ENCODE measurements at places on chromosomes 4 and X.

GRCh38 chrX:134694333-134695322 lies 36.4 kb upstream of the PLAC1 start:
- DNase-seq = no peak

DNA sequence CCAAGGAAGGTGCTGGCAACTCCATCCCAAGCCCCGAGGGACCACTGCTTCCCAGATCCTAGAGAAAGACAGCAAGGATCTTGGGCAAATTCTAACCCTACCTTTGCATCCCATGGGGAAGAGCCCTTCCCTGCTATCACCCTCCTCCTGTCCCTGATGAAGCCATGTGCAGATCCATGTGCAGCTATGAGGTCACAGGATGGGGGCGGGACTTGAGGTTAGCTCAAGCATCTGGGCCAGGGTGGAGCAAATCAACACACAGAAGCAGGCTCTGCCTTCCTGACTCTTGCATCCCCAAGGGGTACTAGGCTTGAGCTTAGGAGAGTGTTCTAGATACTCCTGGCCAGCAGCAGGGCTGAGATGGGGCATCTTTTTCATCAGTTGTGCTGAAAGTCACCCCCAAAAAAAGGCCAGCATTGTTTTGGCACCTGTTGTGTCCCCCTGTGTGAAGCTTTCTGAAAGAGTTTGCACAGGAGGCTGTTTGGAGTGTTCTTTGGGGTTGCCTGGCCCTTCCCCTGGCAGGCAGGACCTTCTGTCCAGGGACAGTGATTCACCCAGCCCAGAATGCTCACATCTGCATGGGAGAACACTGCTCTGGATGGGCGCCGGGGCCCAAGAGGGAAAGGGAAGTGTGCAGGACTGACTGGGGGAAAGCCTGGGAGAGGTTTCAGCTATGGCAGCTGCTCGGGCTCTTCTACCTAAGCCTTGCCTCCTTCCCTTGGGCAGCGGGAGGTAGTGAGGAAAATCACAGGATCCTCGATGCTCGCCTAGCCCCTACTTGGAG lies 50.8 kb downstream of the PRPS1 start:
- DNase-seq = no peak

DNA sequence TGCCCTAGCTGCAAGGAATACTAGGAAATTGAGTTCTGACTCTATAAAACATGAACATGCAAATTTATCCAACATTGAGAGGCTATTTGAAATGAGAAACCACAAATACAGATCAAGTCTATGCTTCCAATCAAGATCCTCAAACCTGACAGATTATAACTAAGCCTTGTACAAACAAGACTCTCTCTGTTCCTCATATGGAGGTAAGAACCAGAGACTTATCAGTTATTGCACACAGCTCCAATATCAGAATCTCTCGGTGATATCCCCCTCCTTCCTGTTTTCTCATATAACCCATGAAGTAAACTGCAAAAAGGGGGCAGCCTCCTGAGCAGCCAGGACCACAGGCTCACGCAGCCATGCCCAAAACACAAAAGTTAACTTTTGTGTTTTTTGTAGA lies 36.5 kb downstream of the FBXW7 start:
- DNase-seq = no peak

GRCh38 chr4:78640714-78641113 lies 89.1 kb downstream of the ANXA3 start:
- DNase-seq = no peak

DNA sequence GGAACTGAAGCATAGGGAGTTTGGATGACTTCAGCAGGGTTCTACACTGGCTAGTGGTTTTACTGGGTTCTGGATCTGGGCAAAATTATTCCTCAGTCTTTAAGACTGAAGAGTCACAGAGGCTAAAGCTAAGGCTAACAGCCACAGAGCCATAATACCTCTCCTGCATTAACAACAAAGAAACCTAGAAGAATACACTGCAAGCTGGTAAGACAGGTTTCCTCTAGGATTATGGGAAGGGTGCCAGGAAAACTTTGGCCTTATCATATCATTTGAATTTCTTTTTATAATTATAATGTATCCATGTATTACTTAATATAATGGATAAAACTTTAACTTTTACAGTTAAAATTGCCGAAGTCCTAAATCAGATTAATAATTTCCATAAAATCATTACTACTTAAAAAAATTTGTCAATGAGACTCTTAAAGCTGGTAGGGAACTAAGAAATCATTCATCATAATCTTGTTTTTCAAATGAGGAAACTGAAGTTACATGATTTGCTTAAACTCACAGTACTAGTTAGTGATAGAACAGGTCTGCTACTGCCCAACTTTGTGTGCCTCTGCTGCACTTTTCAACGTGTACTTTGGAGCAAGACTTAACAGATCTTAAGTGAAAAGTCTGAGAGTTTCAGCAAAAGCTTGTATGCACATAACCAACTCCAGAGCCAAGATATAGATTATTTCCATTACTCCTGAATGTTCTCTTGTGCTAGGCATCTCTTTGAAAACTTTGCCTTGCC lies 24.2 kb upstream of the PGRMC2 start:
- DNase-seq = no peak

GRCh38 chr4:68209003-68209402 lies 36.5 kb downstream of the TMPRSS11B start:
- no peak for DNase-seq

Data from caudate nucleus (tissue), 63 donors.